T follicular helper cell (primary cell): ENCODE measurements at places on chromosomes 1 and 21.

DNA sequence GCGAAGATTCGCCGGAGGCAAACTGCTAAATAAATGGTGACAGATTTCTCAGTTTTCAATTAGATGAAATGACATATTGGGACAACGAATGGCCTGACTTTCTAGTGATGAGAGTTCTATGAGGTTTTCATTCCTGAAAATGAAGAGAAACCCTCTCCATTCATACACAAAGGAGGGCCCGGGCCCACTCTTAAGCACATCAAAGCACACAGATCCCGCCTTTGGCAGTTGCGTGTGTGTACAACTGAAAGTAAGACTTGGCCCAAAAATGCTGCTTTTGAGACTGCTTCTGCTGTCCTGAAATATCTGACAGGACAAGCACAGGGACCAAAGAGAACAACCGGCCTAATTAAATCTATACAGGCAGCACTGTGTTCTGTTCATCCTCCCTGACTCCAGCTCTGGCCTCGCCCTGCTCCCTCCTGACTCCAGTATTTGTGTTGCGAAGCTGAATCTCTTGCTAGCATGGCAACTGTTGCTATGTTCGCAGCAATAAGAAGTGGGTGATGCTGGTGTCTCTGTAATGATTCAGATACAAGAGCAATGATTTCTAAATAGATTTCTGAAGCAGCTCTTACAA lies 7.4 kb downstream of the LRRC53 start:
- DNase-seq: no peak

DNA sequence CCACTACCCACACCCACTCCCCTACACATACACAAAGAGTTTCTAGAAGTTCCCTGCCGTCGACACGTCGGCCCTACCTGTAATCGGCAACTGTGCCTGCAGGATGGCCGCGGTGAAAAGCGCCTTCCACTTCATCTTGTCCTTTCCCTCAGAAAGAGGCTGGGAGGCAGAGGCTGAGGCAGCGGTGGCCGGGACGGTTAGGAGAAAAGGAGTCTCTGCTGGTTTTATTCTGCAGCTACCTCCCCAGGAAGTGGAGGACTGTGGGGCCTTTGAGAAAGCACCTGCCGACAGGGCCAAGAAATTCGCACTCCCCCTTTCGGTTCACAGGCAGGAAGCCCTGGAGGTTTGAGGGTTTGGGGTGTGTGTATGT lies at the start of gene CD247:
Gene CD247 (minus strand): TSS at position 199 of the 370 bp plus-strand sequence. CDS start 64 bp downstream, at position 135.
- DNase-seq: peak; percentile 70

- DNase-seq: no peak
Observed at GRCh38 chr1:9278585-9279153, 14.0 kb upstream of the SPSB1 start.

DNA sequence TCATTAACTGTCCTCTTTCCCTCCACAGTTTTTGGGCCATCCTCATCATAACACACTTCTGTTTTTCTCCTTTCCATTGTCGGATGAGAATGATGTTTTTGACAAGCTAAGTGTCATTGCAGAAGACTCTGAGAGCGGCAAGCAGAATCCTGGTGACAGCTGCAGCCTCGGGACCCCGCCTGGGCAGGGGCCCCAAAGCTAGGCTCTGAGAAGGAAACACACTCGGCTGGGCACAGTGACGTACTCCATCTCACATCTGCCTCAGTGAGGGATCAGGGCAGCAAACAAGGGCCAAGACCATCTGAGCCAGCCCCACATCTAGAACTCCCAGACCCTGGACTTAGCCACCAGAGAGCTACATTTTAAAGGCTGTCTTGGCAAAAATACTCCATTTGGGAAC lies 28.6 kb upstream of the IFNAR1 start:
- DNase-seq: no peak

GRCh38 chr1:15158506-15159165 lies 5.1 kb downstream of the TMEM51 start:
- no peak for DNase-seq

DNA sequence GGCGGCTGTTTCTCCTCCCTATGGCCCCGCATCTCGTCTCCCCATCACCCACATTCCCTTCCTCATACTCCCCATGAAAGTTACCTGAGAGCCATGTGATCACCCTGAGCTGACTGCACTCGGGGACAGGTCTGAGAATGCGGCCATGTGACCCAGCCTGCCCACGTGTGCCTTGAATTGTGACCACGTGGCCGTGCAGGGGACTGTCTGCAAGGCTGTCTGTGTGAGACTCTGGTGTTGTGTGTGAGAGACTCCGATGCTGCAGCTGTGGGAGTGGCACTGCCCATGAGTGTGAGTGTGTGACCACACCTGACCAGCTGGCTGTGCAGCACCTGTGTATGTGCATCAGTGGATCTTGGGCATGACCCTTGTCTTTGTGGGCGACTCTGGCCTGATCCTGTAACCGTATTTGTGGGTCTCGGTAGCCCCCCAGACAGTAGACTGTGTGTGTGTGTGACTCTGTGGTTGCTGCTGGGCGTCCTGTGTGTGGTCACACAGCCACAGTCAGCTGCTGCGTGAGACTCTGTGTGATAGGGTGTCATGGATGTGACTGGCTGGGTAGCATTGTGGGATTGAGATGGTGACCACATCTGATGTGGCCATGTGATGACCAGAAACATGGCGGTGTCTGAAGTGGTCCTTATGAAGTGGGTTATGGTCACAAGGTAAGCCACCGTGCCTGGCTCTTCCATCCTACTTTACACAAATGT lies 56.8 kb upstream of the KDM4A start:
- no peak for DNase-seq

DNA sequence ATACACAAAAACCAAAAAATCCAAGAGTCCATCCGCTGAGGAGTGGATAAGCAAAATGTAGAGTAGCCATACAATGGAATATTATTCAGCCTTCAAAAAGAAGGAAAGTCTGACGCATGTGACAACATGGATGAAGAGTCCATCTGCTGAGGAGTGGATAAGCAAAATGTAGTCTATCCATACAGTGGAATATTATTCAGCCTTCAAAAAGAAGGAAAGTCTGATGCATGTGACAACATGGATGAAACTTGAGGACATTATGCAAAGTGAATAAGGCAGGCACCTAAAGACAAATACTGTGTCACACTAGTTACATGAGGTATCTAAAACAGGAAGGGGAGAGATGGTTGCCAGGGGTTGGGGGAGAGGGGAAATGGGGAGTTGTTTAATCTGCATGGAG lies 14.0 kb upstream of the IGSF21 start:
- no peak for DNase-seq

DNA sequence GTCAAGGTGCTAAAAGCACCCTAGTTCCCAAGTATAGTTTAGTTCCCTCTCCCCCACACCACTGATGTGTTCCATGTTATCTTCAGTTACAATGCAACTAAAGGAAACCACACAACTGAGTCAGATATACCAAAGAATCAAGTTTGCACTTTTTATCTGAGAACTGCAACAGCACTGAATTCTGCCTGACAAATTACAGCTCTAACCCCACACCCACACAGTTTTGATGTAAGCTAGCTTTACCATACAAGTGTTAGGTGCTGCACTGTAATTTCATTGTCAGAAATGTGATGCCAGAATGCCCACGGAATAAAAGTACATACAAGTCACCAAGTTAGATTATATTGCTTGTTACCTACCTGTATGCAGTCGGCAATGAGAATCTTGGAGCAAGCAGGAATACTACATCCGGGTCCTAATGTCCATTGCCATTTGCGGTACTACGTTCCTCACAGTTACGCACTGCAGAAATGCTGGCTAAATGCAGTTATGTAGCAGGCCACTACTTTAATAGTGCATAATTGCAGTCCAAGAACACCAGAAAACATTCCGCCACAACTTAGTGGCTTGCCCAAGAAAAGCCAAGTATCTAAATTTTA lies 12.1 kb downstream of the SFPQ start:
- DNase-seq: no peak
